ENCODE measurements at places on chromosomes 12 and 14.

DNA sequence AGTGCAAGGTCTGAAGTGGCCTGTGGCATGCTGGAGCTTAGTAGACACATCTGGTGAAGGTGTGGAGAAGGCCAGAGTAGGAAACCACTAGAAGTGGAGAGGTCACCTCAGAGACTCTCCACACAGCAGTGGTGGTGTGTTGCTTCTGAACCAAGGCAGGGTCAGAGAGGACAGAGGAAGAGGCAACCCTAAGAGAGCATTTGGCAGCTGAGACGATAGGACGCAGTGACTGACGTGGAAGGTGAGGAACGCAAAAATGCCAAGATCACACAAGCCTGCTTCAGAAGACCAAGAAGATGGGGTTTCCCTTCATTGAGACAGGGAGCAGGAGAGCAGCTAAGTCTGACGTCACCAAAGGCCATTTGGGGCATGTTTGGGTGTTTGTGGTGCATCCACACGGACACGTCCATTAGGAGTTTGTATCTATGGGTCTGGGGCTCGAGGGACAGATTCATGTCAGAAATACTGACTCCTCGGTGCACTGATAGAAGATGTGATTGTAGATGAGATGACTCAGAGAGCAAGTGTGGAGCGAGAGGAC lies 338.1 kb downstream of the CACNA1C start:
- no peak for ATAC-seq

DNA sequence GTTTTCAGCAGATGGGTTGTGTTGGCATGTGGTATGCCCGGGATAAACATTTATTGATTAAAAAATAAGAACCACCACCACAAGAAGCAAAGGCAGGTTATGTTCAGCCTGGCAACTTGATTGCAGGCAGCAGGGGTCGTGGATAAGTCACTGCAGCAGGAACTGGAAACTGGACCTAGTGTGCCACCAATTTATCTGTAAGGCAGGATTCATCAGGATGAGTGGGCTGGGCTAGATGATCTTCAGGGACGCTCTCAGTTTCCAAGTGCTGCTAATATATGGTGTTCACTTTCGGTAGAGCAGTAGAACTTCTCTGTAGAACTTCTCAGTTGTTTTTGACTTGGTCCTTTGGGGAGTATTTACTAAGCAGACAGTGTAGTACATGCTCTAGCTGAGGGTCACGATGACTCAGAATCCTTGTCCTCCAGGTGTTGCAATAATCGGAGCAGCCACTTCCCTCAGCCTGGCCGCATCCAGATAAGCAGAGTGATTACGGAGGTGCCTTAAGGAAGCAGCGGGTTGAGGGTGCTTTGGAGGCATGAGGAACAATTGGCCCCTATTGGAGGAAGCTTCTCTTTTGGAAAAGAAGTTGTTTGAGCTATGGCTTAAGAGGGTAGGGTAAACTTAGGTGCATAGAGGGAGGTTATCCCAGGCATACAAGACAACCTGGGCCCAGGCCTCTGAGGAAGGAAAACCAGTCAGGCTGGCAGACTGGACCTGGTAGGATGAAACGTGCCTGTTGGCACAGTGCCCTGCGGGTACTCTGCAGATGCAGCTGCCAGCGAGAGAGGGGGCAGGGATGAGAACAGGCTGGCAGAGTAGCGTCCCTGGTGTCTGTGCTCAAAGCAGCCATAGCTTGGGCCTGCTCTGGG lies 104.0 kb downstream of the GPR135 start:
- peak; percentile 7 for ATAC-seq

GRCh38 chr12:117750657-117751056 lies 218.1 kb downstream of the KSR2 start:
- no peak for ATAC-seq

DNA sequence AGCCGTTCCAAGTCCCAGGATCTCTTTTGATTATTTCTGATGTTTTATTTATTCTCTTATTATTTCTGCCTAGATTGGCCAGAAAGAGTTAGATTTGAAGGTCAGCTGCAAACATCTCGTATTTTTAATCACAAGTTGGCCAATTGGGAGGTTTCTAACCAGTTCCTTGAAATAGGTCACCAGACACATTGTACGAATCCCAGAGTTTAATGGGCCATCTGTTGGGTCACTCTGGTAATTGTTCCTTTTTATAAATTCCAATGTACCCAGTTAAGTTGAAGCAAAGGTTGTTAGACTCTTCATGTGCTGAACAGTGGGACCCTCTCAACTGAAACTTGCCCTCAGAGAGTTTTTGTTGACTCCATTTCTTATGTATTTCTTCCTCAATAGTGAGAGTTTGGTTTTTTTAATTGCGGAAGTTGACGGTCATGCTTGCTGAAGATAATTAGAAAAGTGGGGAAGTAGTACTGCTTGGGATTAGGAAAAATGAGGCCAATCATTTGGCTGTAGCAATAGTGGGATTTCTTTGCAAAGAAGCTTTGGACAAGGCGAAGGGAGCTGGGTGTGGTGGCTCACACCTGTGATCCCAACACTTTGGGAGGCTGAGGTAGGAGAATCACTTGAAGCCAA lies 382.7 kb upstream of the RGS6 start:
- ATAC-seq: no peak

GRCh38 chr14:65252482-65253255 lies 150.4 kb upstream of the MAX start:
- no peak for ATAC-seq

DNA sequence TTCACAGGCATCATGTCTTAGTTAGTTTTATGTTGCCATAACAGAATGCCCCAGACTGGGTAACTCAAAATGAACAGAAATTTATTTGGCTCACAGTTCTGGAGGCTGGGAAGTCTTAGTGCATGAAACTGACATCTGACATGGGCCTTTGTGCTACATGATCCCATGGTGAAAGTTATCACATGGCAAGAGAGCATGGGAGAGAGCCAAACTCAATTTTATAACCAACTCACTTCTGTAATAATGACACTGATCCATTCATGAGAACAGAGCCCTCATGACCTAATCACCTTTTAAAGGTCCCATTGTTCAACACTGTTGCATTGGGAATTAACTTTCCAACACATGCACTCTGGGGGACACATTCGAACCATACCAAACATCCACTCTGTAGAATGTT lies 1015.1 kb downstream of the DIO2 start:
- no peak for ATAC-seq

DNA sequence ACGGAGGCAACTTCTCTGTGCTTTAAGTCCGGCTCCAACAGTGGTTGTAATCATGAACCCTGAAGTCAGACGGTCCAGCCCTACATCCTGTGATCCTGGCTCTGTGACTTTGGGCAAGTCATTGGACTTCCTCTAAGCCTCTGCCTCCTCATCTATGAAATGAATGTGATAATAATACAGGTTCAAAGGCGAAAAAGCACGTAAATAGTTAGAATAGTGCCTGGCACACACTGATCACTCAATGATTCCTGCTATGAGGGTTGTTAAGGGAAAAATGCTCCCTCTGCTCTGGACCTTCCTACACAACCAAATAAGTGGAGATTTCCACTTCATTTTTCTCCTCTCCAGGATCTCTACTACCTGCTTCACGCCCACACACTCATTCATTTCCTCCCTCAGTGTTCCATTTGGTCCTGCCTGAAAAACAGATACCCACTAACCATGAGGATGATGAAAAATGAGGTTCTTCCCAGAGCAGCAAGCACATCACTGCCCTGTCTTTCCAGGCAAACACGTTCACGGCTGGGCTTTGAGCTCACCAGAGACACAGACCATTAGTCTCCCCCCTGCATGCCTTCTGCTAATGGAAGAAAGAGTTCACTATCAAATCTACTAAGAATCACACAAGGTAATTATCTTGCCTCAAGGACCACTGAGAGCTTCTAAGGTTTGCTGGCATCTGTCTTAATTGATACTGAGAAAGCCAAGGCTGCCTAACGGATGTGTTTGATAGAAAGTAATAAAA lies 13.2 kb downstream of the NUAK1 start:
- no peak for ATAC-seq

DNA sequence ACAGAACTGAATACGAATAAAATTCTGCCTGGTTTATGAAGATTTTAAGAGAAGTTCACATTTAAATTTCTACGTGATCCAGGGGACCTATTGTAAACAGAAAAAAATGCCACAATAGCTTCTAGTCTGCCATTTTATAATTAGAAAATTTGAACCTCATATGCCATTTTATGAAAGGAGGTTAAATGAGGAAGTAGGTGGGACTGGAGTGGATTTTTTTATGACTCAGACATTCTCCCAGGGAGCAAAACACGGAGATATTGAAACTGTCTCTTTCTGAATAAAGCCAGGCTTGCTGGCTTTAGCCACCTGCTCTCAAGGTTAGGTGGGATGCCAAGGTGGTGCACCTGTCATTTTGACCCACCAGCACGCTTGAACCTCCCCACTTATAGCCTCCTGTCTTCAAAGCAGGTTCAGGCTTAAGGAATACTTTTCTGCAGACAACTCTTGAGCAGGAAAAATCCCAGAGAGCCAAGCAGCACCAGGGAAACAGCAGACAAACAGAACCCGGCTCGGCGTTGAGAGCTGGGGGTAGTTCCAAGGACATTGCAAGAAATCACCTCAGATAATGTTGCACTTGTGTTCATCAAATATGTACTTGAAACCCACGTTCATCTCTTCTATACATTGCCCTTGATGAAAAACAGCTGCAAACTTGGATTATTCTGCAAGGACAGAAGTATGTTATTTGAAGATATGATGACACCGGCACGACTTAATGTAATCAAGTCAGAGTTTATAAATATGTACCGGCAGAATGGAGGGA lies 203.7 kb downstream of the PPM1H start:
- ATAC-seq: no peak

DNA sequence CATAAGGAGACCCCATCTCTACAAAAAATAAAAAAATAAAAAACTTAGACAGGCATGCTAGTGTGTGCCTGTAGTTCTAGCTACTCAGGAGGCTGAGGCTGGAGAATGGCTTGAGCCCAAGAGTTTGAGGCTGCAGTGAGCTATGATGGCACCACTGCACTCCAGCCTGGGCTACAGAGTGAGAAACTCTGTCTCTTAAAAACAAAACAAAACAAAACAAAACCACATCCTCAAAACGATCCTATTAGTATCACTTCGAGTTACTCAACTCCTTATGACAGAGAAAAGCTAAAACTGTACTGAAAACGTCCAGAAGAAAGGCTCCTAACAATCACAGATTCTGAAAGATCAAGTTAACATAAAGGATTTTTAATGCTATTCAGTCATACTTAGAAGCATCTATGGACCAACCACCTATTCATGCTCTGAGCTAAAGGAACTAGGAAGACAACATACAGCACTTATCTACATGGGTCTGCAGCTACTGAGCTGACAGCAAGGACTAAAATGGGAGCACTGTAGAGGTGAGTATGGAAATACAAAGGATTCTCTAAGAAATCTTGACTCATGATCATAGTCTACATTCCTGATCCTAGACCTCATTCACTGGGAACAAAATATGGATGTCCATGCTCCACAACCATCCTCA lies 75.3 kb upstream of the DUSP6 start:
- ATAC-seq: no peak

DNA sequence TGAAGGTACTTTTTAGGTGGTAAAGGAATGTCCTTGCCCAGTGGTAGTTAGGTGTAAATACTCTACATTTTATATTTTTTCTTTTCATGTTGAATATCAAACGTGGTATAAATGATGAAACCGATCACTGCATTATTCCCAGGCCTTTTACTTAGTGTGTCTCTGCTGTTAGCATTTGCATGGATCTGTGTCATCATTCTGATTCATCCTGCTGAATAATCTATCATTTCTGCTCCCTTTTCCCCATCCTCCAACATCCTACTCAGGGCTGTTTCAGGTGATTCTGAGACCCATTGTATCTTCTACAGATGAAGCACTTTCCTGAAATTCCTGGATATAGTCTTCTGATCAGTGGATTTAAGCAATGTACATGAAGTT lies 61.0 kb upstream of the PTHLH start:
- ATAC-seq: no peak

GRCh38 chr12:5070090-5070489 lies 26.4 kb downstream of the KCNA5 start:
- no peak for ATAC-seq

DNA sequence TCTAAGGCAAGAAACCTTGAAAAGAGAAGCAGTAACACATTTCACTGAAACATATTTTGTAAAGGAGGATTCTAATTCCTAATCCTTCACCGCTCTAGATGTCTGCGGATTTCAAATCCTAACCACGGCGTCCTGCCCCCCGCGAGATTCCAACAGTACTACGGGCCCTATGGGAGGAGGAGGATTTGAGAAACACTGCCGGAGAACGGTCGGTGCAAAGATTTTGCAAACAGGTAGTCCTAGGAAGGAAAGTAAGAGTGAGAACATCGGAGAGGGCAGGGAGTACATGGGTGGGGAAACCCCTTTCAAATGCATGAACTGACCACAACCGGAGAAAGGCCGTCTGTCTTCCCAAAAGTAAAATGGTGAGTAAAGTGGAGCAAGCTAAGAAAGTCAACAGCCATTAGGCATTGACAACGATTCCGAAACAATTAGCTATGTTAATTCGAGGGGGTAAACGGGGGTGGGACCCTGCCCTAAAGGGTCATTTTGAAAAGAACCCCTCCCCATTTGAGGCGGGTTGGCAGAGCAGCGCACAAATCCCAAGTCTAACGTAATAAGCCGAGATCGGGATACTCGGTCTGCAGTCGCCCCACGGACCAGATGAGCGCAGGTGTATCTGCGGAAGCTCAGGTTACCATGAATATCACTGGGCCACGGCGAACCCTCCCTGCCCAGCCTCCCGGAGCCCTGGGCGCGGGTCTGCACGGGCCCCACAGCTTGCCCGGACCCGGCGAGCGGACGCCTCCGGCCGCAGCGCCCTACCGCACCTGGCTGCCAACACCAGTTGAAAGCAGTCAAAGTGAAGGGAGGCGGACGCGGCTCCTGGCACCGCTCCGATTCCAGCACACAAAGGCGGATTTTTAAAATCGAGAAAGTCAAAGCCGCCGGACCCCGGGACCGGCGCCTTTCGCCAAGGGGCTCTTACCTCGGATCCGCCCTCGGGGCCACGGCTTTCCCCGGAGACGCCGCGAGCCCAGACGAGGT lies 662 bp downstream of the EPS8 start:
- ATAC-seq: peak; percentile 53

- peak; percentile 67 for ATAC-seq
These were observed 22.6 kb upstream of the IRF2BPL start for GRCh38 chr14:77051116-77051515.

- ATAC-seq: peak; percentile 29
These were observed 179.0 kb downstream of the SLC15A4 start for GRCh38 chr12:128644664-128645296.

DNA sequence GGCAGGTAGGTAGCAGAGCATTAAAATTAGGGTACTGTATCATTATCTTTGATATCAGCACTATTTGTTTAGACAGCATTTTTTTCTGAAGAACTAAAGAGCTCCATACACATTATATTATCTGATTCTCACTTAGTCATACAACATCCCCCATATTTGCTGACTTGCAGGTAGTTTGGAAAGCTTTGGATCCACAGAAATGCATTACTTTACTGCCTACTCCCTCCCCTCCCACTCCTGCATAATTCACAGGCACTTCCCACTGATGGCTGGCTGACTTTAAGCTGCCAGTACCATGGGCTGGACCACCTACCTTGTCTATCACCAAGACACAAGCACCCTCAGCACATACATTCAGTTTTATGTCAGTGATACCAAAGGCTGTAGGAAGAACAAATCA lies 110.4 kb downstream of the SLC8A3 start:
- no peak for ATAC-seq

Measured in motor neuron (in vitro differentiated cells).